ENCODE measurements at places on chromosomes 7 and 10.

GRCh38 chr7:43602256-43602655, 19.3 kb downstream of the STK17A start:
- DNase-seq, result no peak

DNA sequence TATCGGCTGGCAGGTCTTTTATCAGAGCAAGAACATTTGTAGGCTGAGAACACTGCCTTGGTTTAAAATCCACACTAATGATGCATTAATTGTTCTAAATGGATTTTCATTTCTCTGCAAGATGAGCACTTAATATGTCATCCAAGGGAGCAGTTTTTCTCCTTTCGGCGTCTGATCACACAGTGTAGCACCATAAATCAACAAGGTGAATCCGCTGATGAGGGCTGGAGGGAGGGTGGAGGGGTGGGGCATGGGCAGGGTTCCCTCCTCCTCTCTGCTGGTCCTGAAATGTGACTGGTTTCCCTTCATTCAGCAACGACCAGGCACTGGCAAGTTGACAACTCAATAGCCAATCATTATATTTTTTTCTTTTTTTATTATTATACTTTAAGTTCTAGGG, 45.6 kb downstream of the ADAM12 start:
- DNase-seq, result no peak

DNA sequence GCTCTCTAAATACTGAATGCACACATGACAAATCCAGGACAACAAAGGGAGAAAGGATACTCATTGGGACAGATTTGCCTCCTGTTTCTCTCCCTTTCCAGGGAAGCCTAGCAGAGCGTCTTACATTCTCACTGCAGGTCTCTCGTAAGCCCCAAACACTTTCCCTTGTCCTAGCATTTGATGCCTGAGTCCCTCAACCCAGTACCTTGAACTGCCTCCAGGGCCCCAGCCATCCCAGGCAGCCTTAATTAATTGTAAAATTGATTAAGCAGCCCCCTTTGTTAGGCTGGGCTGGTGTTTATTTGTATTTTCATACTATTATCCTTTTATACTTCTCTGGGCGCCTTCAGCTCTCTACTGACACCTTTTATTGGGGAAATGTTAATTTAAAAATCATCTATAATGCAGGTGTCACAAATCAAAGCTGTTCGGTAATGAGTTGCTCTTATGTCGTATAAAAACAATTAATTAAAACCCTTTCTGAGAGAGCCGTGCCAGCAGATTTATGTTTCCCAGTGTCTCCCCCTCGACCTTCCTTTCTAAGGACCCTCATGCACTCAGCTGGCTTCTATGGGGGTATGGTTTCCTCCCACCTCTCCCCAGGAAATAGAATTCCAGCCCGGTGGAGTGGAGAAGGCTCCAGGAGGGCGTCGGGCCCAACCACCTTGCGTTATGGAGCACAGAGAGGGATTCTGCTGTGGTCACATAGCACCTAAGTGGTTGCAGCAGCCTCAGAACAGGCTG, 243.8 kb downstream of the RPS24 start:
- DNase-seq, result no peak

- no peak for DNase-seq
Measured at GRCh38 chr10:45526309-45526905, 146.2 kb downstream of the ZFAND4 start.

GRCh38 chr7:132800522-132800921, 224.3 kb upstream of the PLXNA4 start:
- no peak for DNase-seq

GRCh38 chr7:82534684-82535083, 91.1 kb upstream of the CACNA2D1 start:
- DNase-seq, result no peak

GRCh38 chr10:103758294-103758681, 97.1 kb downstream of the SH3PXD2A start:
- no peak for DNase-seq

- DNase-seq, result no peak
Measured at GRCh38 chr7:28005847-28006231, 174.8 kb downstream of the JAZF1 start.

DNA sequence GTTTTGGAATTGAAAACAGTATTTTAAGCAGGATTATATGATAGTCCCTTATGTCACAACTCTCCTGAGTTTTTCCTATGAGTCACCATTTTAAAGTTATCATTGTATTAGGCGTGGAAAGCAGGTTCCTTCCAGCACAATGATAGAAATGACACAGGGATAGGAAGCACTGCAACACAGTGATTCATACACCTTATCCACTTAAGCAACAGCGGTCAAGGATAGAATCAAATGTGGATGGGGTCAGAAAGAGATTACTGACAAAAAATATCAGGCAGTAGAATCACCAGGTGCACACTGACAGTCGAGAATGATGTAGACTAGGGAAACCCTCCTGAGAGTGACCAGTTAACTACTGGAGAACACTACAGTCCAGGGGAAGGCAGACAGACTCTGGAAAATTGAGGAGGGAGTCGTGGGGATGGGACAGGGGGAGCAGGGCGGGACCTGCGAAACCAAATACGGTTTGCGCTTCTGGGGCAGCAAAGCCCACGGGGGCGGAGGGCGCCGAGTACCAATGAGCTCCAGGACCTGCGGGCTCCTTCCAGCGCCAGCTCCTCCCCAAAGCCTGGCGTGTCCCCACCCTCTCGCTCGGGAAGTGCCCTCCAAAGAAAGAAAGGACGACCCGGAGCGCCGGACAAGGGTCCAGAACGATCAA, 479 bp downstream of the PNPLA8 start:
- DNase-seq, result no peak

- DNase-seq, result peak; percentile 15
Measured at GRCh38 chr10:123165445-123166072, 11.4 kb downstream of the BUB3 start.

DNA sequence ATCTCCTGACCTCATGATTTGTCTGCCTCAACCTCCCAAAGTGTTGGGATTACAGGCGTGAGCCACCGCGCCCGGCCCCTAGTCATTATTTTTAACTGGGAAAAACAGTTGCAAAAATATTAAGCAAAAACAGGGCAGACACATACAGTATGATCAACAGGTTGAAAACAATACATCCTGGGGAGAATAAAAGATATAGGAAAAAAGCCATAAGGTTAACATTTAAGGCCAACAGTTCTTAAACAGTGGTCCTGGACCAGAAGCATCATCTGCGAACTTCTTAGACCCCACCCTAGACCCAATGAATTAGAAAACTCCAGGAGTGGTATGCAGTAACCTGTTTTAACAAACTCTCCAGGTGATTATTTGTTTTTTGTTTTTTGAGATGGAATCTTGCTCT, 6.5 kb downstream of the UBE2H start:
- DNase-seq, result no peak

DNA sequence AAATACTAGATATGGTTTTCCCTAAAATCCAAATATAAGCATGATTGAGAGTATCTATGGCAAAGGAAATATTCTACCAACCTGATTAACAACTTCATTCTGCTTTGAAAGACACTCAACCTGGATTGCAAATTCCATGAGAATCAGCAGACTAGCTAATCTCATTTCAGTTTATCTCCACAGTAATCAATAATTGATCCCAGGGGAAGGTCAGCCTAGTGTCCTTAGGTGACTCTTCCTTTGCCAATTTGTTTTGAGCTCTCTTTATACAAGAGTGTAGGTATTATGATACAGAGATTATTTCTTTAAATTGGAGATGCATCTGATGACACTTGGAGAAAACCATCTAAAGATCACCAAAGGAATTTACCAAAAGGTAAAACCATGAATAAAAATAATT, 100.3 kb downstream of the GRM8 start:
- no peak for DNase-seq

DNA sequence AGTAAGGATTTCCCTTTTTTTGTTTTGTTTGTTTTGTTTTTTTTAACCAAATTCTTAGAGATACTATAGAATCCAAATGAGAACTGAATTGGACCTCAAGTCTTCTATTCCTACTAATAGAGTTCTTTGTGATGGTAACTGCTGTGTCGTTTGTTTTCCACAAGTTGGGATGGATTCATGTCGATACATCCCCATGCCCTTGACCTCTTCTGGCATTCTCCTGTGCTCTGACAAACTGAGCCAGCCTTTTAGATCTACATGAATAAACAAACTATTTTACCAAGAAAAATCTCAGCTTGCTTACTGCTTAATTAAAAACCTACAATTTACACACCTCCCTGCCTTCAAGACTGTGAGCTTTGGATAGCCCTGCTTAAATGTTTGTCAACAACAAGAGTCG, 3.9 kb downstream of the ZNF22 start:
- no peak for DNase-seq

DNA sequence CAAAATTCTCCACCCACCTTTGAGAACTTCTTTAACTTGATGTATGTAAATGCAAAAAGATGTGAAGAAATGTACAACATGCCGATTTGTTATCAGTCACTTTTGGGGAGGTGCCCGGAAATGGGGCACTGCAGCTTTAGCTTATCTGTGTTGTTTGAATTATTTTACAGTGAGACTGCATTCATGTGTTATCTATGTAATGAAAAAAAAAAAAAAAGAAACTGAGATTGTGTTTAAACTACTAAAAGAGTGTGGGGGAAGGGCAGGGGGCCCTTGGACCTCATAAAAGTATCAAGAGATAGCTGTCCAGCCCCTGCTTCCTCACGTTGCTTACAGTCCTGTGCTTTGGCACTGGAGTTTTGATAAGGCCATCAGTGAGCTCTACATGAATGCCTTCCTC, 259.4 kb downstream of the STK31 start:
- no peak for DNase-seq

DNA sequence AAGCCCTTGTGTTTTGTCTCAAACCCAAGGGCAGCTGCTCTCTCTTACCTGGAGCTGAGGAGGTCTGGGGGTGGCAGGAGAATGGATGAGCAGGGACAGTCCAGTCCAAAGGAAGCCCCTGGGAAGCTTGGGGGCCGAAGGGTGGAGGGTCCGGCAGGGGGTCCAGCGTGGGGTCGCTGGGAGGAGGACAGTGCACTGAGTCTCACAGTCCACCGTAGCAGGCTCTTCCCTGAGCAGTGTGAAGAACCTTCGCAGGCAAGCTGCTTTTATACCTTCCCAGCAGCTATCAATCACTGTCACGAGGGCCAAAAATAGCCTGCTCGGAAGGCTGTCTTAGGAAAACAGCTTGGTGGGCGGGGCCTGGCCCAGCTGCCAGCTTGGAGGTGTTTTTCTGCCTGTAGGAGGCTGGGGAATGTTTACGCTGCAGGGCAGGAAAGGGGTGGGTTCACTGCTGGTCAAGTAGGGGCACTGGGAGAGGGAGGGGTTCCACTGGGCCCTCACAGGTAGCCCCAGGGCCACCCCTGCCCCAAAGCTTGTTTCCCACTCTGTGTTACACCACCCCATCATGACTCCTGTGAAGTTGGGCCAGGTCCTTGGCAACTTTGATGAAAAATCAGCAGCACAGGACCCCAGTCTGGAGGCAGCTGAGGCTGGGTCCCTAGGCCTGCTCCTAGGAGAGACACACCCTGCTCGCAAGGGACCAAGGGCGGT, at the start of gene DEPP1:
TSS of gene DEPP1 (minus strand) at position 240 of the 711 bp plus-strand sequence. CDS start 779 bp downstream, outside the sequence.
- peak; percentile 61 for DNase-seq
